ENCODE measurements at places on chromosomes 4 and X.

GRCh38 chr4:84063619-84064018 lies 435.5 kb downstream of the NKX6-1 start:
- DNase-seq = no peak

- DNase-seq = no peak
Measured at GRCh38 chrX:40663078-40663740, 15.8 kb upstream of the CXorf38 start.

DNA sequence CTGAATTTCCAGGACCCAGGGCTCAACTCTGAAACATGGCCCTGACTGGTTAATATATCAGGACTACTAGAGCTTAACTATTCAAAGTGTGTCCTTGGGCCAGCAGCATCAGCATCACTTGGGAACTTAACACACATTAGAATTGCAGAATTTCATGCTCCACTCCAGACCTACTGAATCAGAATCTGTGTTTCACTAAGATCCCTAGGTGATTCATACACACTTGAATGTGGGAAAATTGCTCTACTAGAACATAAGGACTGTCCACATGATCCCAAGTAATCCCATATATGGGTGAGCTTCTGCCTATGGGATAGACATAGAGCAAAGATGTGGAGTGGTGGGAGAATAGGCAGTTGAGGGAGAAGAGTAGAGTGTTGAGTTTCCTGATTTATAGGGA lies 192.5 kb upstream of the CLNK start:
- no peak for DNase-seq

DNA sequence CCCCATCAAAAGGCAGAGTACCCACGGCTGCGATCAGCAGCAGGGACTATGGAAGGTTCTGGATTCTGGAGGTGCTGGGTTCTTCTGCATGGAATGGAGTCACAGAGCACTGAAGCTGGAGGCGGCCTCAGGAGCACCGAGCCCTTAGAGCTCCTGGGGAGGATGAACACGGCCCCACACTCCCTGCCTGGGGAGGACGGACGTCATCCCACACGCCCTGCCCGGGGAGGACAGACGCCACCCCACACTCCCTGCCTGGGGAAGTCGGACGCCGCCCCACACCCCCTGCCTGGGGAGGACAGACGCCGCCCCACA lies 9.9 kb downstream of the LRPAP1 start:
- DNase-seq = no peak

DNA sequence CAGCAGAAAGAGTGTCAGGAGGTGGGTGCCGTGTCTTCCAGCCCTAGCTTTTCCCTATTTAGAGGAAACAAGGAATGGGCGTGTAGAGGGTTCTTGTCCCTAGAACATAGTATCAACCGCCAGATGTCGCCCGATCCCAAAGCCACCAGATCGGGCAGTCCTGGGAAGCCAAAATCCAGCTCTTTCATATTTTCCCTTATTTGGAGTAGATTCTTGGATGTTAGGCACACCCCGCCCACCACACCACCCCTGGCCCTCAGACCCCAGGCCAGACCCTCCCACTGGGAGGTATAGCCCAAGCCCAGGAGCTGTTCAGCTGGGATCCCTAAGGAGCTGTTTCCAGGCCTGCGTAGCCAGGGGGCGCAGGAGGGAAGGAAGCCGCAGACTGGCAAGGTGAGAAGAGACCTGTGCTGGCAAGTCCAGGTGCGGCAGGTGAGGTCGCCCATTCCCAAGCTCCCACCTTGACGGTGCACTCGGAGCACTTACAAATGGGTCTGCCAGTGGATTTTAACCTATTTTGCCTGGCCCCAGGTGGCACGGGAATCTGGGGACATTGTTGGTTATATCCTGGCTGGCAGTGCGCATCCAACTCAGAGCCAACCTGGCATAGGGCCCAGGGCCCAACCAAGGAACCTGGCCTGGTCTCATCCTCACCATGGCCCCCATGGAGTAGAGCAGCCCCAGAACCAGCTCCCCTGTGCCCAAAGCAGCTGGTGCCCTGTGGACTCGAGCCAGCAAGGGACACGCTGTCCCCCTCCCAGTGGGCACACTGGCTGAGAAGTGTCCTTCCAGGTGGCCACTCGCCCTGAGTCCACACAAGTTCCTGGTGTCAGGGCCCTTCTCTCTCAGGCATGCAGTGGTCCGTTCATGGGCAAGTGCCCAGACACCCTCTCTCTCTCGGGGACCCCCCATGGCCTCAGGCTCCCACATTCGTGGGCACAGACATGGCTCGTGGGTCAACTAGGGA lies 811 bp downstream of the FLNA start:
- no peak for DNase-seq
